ENCODE measurements at places on chromosomes 11 and 22.

DNA sequence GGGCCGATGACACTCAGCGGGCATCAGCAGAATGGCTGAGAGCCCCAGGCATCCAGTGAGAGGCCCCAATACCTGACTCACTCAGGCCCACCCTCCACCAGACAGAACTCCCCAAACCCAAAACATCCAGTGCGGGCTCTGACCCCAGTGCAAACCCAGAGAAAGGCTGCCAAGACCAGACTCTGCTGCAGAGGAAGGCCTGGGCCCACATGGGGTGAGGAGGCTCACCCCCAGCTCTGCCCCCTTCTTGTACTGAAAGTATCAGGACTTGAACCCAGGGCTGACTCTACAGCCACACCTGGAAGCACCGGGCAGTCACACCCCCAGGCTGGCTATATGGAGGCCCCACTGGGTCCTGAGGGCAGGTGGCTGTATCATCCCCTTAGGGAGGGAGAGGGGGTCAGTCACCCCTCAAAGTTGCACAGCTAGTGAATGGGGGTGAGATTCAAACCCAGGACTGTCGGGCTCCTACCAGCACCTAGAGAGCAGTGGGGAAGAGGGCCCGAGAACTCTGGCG is 49.3 kb downstream of the IGLL1 start:
- no peak for DNase-seq

DNA sequence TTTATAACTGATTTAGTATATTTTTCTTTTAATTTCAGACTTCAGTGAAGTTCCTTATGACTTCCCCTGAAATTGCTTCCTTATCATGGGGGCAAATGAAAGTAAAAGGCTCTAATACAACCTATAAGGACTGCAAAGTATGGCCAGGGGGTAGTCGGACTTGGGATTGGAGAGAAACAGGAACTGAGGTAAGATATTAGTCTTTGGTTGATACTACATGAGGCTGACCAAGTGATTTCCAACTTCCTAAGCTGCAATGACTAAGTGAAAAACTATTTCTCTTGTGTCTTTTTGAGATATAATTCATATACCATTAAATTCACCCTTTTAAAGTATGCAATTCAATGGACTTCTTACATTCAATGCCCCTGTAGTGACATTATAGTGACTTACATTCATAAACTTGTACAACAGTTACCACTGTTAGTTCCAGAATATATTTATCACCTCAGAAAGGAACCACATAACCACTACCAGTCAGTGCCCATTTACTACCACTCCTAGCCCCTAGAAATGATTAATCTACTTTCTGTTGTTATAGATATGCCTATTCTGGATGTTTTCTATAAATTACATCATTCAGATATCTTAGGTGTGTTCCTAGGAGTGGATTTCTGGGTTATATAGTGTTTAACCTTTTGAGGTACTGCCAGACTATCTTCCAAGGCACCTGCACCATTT is 21.6 kb downstream of the AAMDC start:
- peak; percentile 29 for DNase-seq

- DNase-seq = no peak
Observed at GRCh38 chr11:134517115-134517514, 105.1 kb upstream of the B3GAT1 start.

GRCh38 chr11:19571906-19572305 is 140.7 kb upstream of the NAV2 start:
- DNase-seq = no peak

DNA sequence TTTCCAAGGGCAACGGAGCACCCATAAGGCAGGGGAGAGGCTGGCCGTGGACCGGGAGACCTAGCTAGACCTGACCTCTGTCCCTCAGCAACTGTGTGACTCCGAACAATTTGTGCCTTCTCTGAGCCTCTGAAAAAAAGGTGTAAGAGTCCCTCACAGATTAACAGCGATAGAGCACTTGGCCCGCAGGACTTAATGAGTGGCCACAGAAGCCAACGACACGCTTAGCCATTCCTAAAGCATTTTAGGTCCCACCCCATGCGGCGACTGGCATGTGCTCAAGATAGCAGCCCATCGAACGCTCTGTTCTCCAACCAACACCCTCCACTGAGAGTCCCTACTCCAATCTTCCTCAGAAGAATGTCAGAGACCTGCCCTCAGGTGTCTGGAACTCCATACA is 1.5 kb downstream of the SULT4A1 start:
- no peak for DNase-seq

All from fibroblast of skin of right biceps (primary cell).